ENCODE measurements at places on chromosomes 16 and 17.
A peak's percentile ranks its signal among the peaks of the same experiment; 100 is the strongest.

DNA sequence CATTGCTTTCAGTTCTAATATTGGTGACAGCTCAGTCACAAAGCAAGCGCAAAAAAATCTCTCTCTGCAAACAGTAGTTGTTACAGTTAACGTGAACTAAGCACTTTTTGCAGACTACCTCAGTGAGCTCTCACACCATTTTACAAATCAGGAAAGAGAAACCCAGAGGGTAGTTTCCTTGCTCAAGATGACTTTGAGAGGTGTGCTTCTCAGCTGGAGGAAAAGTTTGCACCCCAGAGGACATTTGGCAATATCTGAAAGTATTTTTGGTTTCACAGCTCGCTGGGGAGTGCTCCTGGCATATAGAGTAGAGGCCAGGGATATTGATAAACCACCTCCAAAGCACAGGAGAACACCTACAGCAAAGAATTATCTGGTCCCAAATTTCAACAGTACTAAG lies 741.1 kb upstream of the EEF2KMT start:
- no peak for DNase-seq

DNA sequence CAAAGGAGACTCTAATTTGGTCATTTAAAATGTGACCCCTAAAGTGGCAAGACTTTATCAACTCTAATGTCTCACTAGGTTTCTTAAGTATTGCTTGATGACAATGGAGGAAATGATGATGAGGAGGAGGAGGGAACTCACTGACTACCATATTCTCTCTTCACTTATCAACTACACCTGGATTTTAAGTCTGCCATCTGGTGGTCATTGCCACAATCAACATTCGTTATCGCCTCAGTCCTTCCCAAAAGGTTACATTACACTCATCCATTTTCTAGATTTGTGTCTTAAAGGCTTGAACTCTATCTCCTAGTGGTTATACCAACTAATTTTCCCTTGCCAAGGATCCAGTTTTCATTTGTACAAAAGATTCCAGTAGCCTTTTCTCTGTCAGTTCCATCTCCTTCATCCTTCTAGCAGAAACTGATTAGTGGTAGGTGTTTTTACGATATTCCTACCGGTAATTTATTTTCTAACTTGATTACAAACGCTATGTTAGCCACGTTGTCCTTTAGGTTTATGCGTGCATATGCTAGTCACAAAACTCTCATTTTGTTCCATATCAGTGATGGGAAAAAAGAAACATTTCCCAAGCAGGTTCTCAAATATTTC lies 114.6 kb upstream of the NOG start:
- no peak for DNase-seq

DNA sequence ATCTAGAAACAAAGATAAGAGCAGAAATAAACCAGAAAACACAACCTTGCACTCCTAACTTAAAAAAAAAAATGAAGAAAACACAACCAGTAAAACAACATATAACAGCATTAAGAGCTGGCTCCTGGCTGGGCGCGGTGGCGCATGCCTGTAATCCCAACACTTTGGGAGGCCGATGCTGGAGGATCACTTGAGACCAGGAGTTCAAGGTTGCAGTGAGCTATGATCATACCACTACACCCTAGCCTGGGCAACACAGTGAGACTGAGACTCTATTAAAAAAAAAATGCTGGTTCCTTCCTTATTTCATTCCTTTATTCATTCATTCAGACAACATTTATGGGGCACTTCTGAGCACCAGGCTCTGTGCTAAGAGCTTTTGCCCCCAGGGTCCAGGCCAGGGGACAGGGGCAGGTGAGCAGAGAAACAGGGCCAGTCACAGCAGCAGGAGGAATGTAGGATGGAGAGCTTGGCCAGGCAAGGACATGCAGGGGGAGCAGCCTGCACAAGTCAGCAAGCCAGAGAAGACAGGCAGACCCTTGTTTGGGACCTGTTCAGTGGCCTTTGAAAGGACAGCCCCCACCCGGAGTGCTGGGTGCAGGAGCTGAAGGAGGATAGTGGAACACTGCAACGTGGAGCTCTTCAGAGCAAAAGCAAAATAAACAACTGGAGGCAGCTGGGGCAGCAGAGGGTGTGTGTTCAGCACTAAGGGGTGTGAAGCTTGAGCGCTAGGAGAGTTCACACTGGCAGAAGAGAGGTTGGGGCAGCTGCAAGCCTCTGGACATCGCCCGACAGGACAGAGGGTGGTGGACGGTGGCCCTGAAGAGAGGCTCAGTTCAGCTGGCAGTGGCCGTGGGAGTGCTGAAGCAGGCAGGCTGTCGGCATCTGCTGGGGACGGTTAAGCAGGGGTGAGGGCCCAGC lies 2.6 kb downstream of the STH start:
- DNase-seq: no peak

- peak; percentile 22 for DNase-seq
Measured at GRCh38 chr17:57946798-57947358, 8.3 kb downstream of the CUEDC1 start.

GRCh38 chr16:57104706-57105105 lies 12.3 kb downstream of the CPNE2 start:
- no peak for DNase-seq

All from amygdala (tissue), 56 donors.